ENCODE measurements at places on chromosomes 2 and 18.

- DNase-seq, result no peak
Measured at GRCh38 chr2:134170294-134170693, 83.6 kb upstream of the MGAT5 start.

- DNase-seq, result no peak
Measured at GRCh38 chr18:73908323-73908722, 239.3 kb downstream of the FBXO15 start.

- DNase-seq, result no peak
Measured at GRCh38 chr2:24559473-24560113, 68.5 kb downstream of the NCOA1 start.

- DNase-seq, result peak; percentile 91
Measured at GRCh38 chr2:187541086-187542085, 12.8 kb downstream of the TFPI start.

- no peak for DNase-seq
Measured at GRCh38 chr2:215487002-215487372, 51.1 kb upstream of the FN1 start.

DNA sequence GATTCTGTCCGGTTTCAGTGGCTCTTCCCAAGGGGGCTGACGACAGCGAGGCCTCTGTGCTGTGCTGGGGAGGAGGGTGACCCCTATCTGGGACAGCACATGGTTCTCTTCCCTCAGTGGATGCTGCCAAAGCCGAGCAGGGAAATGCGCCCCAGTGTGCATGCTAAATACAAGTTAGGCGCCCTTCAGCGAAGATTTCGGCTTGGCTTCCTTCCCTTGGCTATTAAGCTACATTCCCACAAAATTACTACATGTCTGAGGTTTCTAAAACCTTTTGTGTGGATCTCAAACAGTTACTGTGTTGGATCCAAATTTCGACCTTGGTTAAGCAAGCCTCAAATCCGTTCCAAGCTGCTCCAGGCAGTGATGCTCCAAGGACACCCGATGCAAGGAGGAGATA is 440.3 kb downstream of the NRXN1 start:
- no peak for DNase-seq

- DNase-seq, result no peak
Measured at GRCh38 chr2:132741754-132742153, 71.7 kb upstream of the LYPD1 start.

Data from non-pigmented ciliary epithelial cell (primary cell).